ENCODE measurements at places on chromosomes 7 and 10. TPM values are rescaled to one million over a fixed set of nuclear protein-coding genes. Genes with fewer than 3 reads are reported as not detected.

Gene NCF1
- 4.2 TPM for total RNA-seq

- DNase-seq = no peak
Measured at GRCh38 chr10:129982825-129983224, 18.8 kb upstream of the EBF3 start.

GRCh38 chr7:107939573-107940489 is 48.8 kb downstream of the DLD start:
- DNase-seq = peak; percentile 80

DNA sequence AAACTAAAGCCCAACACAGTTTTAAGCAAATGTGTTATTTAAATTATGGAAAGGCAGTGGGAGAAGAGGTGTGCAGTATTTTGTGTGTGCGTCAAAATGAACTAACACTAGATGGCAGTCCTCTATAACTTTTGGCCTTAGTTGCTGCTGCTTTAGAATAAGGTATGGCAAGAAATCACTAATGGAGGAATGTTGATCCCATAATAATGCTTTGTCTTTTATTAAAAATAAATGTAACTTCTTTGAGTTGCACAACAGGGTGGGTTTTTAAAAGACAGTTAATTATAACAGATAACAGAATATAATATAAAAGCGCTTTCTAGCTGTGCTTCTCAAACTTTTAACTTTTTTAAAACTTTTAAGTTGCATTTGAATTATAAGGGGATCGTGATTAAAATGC is 56.4 kb downstream of the BBS9 start:
- no peak for DNase-seq

- DNase-seq = no peak
Measured at GRCh38 chr7:26365077-26365900, 73.6 kb downstream of the SNX10 start.

Gene MSMB
- not detected for total RNA-seq

Gene CPA5
- total RNA-seq = not detected

GRCh38 chr7:141649137-141649864 is 52.7 kb downstream of the DENND11 start:
- no peak for DNase-seq

DNA sequence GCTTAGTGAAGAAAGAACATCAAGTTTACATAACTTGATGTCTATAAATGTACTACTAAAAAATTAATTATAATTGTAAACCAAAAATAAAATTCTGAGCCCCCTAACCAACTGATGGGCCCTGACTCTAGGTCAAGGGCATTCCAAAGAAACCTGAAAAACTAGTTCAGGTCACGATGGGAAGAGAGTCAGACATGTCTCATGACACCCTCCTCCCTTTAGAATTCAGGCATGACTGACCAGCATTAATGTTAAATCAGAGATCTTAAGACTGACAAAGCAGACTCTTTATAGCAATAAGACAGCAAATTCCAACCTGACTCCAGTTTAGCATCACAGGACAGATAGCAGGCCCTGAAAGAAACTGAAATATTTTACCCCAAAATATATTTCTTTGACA is 21.6 kb upstream of the OTUD1 start:
- DNase-seq = no peak

DNA sequence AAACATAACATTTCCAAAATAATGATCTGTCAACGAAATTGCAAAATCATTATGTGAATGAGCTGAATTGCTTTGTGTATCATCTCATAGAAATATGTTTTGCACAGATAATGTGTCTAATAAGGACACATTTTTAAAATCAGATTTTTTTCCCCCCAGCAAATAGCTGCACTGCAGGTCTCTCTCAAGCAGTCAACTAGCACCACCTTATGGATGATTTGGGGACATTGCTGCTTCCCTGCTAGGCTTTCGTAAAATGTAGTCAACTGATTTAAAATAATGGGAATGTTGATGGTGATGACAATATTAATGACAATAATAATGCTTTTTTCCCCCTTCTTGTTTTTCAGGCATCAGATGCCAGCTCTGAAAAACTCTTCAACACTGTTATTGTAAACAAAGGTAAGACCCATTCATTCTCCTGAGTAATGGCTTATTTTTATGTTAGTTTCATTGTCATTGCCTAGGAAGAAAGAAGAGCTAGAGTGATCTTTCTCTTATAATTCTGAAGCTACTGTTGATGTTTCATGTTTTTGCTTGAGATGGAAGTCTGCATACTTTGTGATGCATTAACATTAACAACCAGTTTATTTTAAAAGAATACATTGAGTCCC is 433.6 kb upstream of the GALNT17 start:
- DNase-seq = no peak

- DNase-seq = no peak
Measured at GRCh38 chr10:63921908-63922467, 400.8 kb downstream of the REEP3 start.

Gene ECHDC3
- total RNA-seq = 101 TPM

- no peak for DNase-seq
Measured at GRCh38 chr7:107220356-107220755, 51.6 kb downstream of the HBP1 start.

- no peak for DNase-seq
Measured at GRCh38 chr10:21069929-21070700, 173.0 kb upstream of the NEBL start.

Gene C10orf62
- 0.97 TPM for total RNA-seq

DNA sequence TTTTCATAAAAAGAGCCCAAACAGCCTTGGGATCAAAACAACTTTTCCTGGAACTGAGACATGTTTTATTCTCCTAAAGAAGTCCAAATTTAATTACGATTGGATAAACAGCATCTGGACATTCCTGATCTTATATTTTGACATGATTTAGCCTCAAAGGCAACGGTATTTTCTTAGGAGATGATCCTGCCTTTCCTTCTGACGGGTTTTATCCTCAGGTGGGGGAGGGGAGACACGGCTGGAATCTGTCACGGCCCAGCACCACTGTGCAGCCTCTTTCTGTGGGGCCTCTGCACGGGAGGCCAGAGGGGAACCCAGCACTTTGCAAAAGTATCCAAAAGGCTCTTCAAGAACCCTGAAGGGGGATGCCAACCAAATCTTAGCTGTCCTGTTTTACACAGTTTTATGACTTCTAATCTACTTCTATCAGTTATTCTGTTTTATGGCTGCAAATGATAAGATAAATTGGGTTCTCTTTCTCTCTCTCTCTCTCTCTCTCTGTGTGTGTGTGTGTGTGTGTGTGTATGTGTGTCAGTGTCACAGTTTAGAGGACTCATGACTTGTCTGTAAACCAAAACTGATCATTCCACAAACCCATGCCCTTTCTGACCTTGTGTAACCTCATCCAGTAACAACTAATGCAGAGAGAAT is 321.1 kb upstream of the NPVF start:
- DNase-seq = no peak

DNA sequence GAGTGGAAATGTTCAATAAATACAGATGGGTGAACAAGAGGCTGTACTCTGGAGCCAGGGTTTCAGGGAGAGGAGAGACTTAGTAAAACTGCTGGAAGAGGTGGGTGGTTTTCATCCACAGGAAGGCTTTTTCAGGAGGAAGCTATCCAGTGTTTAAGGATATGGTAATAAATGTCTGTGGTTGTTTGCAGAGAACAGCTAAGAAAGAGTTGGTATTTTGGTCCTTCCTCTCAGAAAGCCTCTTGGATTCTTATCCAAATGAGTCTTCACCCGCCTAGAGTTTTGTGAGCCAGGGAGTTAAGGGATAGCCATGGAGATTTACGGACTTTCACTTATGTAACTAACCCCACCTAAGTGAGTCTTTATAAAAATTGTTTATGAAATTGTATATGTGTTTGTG is 95.7 kb downstream of the GNAI1 start:
- DNase-seq = no peak

DNA sequence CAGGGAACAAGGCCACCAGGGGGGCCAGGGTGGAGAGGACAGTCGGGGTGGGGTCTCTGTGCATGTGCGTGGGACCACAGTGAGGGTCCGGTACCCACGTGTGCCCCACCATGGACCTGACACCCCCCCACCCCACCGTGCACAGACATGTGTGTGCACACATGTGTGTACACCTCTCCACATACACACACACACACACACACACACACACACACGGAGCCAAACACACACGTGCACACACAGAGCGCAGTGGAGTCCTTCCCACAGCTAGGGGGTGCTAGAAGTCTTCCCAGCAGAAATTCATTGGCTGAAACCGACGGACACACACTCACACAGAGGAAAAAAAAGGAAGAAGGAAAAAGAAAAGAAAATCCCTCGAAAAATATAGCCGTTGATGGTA is 42.8 kb upstream of the GNA12 start:
- no peak for DNase-seq

DNA sequence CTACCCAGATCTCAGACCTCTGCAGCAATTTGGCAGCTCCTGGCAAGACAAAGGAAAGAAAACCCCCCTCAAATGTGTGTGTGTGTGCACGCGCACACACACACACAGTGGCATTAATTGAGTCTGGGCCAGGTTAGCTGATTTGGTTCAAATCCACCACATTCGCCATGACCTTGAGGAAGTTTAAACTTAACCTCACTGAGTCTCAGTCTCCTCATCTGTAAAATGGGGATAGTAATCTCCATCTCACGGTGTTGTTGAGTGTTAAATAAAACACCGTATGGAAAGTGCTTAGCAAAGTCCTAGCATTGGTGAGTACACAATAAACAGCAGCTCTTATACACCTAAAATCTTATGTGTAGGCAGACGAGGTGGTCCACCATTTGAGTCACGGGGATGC is 4.9 kb downstream of the LOXL4 start:
- DNase-seq = no peak

Gene LRRC17
- 2.1 TPM for total RNA-seq

- no peak for DNase-seq
Measured at GRCh38 chr10:14265709-14266108, 65.0 kb downstream of the FRMD4A start.

DNA sequence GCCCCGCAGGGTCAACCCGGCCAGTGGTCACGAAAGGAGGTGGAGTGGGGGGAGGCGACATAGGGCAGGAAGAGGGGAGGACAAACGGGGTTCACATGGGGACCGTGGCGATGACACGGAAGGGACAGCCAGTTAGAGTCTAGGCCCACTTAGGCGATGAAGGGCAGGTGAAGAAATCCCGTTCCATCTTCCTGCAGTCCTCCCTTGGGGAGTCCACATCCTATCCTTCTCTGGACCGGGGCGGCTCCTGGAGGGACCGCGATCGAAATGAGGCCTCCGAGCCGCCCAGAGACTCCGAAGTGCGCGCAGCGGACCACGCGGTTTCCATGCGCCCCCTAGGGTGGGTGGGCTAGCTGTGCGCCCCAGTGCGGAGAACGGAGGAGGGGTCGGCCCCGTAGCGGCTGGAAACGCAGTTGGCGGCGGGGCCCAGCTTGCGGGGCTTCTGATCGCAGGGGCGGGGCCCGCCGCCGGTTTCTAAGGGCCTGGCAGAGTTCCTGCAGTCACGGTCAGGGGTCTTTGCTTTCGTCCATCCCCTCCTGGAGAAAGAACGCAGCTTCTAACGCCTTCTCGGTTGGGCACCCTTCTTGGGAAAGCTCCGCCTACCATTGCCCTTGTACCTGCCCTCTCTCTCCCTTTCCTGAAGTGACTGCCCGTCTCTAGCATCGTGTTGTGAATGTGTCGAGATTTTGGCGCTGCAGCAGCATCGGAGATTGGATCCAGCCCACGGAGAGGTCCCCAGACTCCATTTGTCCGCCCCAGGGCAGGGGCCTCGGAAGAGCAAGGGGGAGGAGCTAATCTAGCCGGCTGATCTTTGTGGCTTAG is 17.9 kb upstream of the TMEM225B start:
- peak; percentile 74 for DNase-seq

Gene UPK3B
- total RNA-seq = 0.54 TPM

- peak; percentile 83 for DNase-seq
Measured at GRCh38 chr10:63115732-63116383, 17.3 kb upstream of the NRBF2 start.

- DNase-seq = no peak
Measured at GRCh38 chr7:143346018-143346417, 16.5 kb downstream of the FAM131B start.
